ENCODE measurements at places on chromosomes 1 and 21. TPM values are rescaled to one million over a fixed set of nuclear protein-coding genes. Genes with fewer than 3 reads are reported as not detected.

Gene TENT5C
- total RNA-seq: 58.5 TPM

Gene LCE3E
- total RNA-seq: not detected

Gene GLUL
- total RNA-seq: 343 TPM

Gene NPPB
- not detected for total RNA-seq

Gene CD1E
- 0.24 TPM for total RNA-seq

Gene MFAP2
- total RNA-seq: 6.0 TPM

Gene TOMM20
- total RNA-seq: 127 TPM

Gene PIK3R3
- total RNA-seq: 8.2 TPM

Gene NUF2
- 17.6 TPM for total RNA-seq

Gene SYDE2
- total RNA-seq: 6.5 TPM

Gene BLACAT1
- total RNA-seq: 0.37 TPM

Gene IFI44L
- 0.74 TPM for total RNA-seq

Gene DYNLT5
- 0.72 TPM for total RNA-seq

GRCh38 chr1:50422675-50422945, 633 bp downstream of the DMRTA2 start:
- DNase-seq: no peak

DNA sequence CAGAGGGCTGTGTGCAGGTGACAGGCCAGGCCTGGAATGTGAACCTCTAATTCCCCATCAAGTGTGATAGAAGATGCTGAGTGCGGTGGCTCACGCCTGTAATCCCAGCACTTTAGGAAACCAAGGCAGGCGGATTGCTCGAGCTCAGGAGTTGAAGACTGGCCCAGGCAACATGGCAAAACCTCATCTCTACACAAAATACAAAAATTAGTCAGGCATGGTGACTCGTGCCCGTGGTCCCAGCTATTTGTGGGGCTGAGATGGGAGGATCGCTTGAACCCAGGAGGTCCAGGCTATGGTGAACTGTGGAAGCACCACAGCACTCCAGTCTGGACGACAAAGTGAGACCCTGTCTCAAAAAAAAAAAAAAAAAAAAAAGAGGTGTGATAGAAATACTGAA, 40.1 kb upstream of the PUM1 start:
- DNase-seq: no peak

GRCh38 chr1:246036175-246036574, 470.9 kb downstream of the SMYD3 start:
- no peak for DNase-seq

DNA sequence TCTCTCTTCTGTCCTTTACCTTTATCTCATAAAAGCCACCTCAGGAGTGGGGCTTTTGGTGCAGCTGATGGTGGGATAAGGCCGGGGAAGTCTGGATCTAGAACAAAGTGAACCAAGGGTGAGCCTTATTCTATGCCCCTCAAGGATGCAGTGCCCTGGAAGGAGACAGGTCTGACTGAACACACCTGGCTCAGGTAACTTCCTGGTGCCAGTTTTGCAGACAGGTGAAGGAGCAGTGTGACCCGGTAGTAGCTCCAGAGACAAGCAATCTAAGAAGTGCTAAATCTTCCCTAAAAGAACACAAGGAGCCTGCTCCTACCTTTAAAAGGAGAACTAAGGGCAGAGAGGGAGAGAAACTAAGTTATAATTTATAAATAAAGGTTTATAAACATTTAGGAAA, 2.9 kb downstream of the KCNJ15 start:
- DNase-seq: no peak

DNA sequence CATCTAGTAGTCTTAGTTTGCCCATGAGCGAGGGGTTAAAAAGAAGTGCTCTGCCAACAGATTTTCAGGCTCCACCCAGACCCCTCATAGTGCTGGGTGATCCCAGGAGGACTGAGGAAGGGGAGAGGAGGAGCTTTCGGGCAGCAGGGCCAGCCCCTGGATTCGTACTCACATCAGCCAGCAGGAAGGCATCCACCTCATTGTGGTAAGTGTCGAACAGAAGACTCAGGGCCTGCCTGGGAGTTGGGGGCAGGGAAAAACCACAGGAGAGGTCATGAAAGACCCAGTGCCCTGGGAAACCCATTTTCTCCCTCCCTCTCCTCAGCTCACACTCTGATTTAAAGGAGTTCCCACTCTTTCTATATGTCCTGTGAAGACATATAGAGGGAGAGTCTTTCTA, 34.9 kb downstream of the PIK3C2B start:
- no peak for DNase-seq

DNA sequence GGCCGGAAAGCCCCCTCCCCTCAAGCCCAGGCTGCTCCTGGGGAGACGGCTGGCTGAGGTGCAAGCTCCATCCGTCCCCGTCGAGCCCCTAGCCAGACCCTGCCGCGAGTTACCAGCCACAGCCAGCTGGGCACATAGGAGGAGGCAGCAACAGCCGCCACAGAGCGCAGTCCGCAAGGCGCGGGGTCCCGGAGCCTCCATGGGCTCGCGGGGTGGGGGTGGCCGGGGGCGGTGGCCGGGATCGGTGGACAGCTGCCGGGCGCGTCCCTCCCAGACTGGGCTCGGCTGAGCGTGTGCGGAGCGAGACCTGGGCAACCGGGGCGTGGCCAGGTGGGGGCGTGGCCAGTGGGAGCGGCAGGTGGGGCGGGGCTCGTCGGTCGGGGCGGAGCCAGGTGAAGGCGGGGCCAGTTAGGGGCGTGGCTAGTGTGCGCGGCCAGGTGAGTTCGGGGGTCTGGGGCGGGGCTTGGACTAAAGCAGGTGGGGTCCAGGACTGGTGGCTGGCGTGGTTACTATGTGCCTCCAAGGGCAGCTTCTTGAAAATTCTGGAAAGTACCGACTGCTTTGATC, at the start of gene CD164L2:
Gene CD164L2, minus strand, starts transcription at position 295 of the 567 bp plus-strand sequence. Its CDS starts 94 bp downstream, at position 201.
- DNase-seq: peak; percentile 88

DNA sequence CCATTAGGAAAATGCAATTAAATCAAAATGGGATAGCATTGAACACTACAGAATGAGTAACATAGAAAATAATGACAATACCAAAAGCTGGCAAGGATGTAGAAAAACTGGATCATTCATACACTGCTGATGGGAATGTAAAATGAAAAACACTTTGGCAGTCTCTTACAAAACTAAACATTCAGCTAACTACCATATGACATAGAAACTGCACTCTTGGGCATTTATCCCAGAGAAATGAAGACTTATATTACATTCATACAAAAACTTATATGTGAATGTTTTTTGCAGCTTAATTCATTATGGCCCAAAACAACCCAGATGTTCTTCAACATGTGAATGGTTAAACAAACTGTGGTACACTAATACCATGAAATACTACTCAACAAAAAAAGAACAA, 66.4 kb downstream of the ANKRD13C start:
- no peak for DNase-seq

DNA sequence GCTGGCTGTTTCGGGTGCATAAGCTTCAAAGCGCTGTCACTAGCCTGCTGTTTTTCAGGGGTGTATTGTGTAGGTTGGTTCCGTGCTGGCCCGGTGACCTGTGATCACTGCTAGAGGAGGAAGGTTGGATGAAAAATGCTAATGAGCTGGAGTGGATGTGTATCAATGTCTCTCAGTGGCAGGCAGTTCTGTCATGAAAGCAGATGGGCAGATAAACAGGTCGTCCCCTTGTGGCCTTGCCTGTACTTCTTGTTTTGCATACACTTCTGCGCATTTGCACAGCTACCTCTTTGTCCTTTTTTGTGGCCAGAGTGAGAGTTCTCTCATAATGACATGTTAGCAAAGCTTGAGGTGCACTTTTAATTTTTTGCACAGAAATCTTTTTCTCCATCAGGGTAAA, 2.9 kb downstream of the SELENON start:
- DNase-seq: no peak

GRCh38 chr1:115652236-115652788, 10.5 kb downstream of the VANGL1 start:
- DNase-seq: no peak

DNA sequence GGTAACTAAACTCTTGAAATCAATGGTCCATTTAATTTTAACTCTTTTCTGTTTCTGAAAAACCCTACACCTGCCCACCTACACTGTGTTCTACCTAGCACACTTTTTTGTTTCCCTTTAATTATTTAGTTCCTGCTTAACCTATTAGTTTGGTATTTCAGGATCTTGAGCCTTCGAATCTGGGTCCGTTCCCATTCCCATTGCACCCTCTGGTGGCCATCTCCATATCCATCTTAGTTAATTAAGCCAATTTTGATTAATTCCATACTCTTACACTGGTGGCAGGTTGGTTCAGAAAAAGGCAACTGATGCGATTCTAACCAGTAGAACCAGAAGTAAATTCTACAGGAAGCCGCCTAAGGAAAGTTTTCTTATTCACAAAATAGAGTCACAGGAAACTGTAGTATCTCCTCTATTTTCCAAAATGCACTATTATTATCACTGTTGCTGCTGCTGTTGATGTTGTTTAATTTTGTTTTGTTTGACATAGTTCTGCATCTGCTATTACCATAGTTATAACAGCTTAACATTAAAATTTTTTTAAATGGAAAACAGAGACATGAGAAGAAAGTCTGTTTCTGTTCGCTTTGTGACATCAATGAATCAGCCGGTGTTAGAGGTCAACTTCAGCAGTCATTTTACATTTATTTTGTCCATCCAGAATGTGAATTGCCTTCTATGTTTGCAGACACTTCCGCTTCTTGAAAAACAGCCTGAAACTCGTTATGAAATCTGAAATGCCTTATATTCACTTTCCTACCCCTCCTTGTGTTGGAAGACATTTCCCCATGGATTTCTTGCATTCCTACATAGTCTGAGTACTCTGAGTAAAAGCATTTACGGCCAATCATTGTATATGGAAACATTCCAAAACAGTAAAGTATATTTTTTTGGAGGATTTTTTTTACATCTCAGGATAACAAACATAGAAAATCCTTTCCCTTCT, 115.5 kb upstream of the NCAM2 start:
- peak; percentile 28 for DNase-seq

- no peak for DNase-seq
These were observed 48.7 kb upstream of the SLC19A1 start for GRCh38 chr21:45590726-45591618.

DNA sequence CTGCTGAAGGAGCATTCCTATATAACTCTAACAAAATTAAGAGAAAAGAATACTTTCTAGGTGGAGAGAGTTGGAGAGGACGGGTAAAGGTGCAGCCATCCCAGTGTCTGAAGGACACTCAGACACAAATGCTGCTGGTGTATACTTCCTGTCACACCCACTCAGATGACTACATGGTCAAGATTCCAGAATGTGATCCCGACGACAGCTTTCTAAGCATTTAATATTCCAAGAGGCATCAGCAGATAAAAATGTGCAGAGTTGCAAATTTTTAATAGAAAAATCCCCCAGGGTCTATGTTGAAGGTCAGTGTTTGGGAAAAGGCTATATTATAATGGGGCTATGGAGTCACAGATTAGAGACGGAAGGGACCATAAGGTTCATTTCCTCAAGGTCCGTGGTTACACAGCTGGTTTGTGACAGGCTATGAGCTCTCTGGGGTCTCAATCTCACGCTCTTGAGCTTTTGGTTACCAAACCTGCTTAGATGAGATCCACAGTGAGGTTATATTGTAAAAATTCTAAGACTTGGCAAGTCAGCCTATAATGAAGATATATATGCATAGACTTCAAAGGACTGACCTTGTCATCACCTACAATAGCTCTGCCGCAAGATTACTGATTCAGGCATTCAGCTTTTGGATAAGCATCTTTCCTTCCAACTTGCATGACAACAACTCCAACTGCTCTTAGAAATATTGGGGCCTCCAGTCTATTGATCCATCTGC, 35.1 kb downstream of the ZNF281 start:
- DNase-seq: no peak

GRCh38 chr1:23825762-23826522, 713 bp upstream of the HMGCL start:
- no peak for DNase-seq

GRCh38 chr21:40618191-40618973, 228.6 kb downstream of the DSCAM start:
- no peak for DNase-seq

- DNase-seq: no peak
These were observed 53.2 kb upstream of the MRPS6 start for GRCh38 chr21:34020005-34020847.

All from colonic mucosa (tissue), 4 donors.